Cardiac ventricle fibroblast (primary cell): ENCODE measurements at places on chromosomes 3 and 15. TPM values are rescaled to one million over a fixed set of nuclear protein-coding genes. Genes with fewer than 3 reads are reported as not detected.

CFAP100 gene
- total RNA-seq: not detected in 2 replicates

TP63 gene
- 0.37 and 0.59 TPM in 2 replicates for total RNA-seq

KNG1 gene
- total RNA-seq: not detected in 2 replicates

GOLGA6B gene
- not detected in 2 replicates for total RNA-seq

GABRB3 gene
- 0.44 and 1.1 TPM in 2 replicates for total RNA-seq

SECISBP2L gene
- total RNA-seq: 21.4 and 46.1 TPM in 2 replicates

WNT5A gene
- 7.4 and 7.9 TPM in 2 replicates for total RNA-seq

KBTBD8 gene
- total RNA-seq: 0.24 and 0.31 TPM in 2 replicates

DHX36 gene
- 19.0 and 39.4 TPM in 2 replicates for total RNA-seq

MAGI1 gene
- 6.3 and 7.1 TPM in 2 replicates for total RNA-seq

SCN11A gene
- total RNA-seq: 0.12 and 0.15 TPM in 2 replicates

SLC49A4 gene
- total RNA-seq: 12.5 and 17.4 TPM in 2 replicates

UCN2 gene
- total RNA-seq: 0.31 and 0.64 TPM in 2 replicates

ARPP21 gene
- total RNA-seq: not detected in 2 replicates

GPR62 gene
- total RNA-seq: 0.12 TPM in 1 of 2 replicates, not detected in the other

CX3CR1 gene
- total RNA-seq: not detected in 2 replicates

CCK gene
- total RNA-seq: not detected in 2 replicates

CPLX3 gene
- total RNA-seq: not detected in 2 replicates

GOLGA8S gene
- 0.19 and 0.39 TPM in 2 replicates for total RNA-seq

TTLL13 gene
- not detected in 2 replicates for total RNA-seq

LTK gene
- total RNA-seq: not detected in 2 replicates

TF gene
- 0.10 and 0.12 TPM in 2 replicates for total RNA-seq

PARP6 gene
- 9.7 and 12.8 TPM in 2 replicates for total RNA-seq

ANP32A gene
- total RNA-seq: 40.0 and 48.4 TPM in 2 replicates

STT3B gene
- 101 and 118 TPM in 2 replicates for total RNA-seq

ANKUB1 gene
- total RNA-seq: not detected in 2 replicates

ZNF717 gene
- total RNA-seq: 8.1 and 12.0 TPM in 2 replicates
